Esophagus mucosa (tissue), 1 donor: ENCODE measurements at places on chromosomes 4 and X. TPM values are rescaled to one million over a fixed set of nuclear protein-coding genes. Genes with fewer than 3 reads are reported as not detected.

DNA sequence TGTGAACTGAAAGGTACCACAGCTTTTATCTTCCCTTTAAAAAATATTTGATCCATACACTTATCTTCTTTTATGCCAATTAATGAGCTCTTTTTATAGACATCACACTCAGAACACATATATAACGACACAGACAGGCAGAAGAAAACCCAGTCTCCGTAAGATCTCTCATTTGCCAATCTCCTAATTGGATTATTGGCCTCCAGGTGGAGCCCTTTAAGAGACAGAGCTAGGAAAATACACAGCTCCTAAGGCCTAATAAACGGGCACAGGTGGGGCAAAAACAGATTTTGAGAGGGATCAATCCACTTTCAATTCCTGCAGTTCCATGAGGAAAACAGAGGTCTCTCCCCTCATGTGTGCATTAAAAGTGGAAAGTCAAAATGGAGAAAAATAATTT lies 1495.4 kb downstream of the RPA4 start:
- no peak for ATAC-seq

GRCh38 chr4:33104273-33104672 lies 2384.1 kb downstream of the PCDH7 start:
- ATAC-seq = no peak

DNA sequence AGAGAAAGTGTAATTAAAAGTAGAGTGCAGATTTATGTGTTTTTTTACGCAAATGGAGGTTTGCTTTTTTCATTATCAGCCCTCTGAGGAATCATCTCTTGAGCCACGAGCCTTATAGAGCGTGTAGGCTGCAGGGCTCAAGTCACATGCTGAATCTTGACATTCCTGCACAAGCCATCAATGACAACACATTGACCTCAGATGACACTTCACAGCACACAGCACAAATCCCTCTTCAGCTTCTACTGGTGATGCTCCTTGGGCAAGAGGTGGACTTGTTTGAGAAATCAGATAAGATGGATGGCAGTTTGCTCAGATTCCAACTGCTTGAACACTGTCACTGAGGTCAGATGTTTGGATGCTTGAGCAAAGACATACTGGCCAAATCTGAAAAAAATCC lies 250.6 kb downstream of the SNCA start:
- ATAC-seq = no peak

GRCh38 chrX:125203365-125203736 lies 116.3 kb upstream of the TEX13C start:
- ATAC-seq = no peak

DNA sequence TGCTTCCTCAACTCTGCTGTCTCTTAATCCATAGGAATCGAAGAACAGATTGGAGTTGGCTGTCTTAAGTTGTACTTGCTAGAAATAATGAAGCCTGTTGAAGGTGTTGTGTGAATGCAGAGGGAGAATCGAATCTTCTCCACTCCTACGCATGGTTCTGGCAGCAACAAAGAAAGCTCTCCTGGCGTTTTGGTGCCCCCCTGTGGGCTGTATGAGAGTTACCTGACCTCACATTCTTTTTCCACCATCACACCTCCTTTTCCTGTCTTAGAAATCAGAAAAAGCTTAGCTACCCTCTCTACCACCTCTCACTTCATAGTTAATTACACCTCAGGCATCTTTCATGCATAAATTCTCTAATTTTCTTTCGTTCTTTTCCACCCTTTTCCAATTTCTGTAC lies 16.3 kb downstream of the KLF8 start:
- ATAC-seq = peak; percentile 72

DNA sequence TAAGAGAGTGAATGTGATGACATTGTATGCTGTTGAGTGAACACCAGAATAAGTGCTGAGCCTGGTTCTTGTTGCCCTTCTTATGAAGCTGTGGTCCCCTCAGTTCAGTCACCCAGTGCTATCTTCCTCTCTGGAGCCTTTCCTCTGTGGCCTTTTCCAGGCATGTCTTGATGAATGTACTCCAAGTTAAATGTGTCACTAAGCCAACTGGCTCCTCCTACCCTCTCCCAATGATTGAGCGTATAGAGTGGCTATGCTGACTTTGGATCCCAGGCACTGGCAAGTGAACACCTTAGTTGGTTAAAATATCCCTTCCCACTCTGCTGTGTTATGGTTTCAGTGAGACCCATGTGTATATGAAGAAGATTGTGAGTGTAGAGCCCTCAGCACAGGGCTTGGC lies 134.1 kb upstream of the MAMLD1 start:
- no peak for ATAC-seq

DNA sequence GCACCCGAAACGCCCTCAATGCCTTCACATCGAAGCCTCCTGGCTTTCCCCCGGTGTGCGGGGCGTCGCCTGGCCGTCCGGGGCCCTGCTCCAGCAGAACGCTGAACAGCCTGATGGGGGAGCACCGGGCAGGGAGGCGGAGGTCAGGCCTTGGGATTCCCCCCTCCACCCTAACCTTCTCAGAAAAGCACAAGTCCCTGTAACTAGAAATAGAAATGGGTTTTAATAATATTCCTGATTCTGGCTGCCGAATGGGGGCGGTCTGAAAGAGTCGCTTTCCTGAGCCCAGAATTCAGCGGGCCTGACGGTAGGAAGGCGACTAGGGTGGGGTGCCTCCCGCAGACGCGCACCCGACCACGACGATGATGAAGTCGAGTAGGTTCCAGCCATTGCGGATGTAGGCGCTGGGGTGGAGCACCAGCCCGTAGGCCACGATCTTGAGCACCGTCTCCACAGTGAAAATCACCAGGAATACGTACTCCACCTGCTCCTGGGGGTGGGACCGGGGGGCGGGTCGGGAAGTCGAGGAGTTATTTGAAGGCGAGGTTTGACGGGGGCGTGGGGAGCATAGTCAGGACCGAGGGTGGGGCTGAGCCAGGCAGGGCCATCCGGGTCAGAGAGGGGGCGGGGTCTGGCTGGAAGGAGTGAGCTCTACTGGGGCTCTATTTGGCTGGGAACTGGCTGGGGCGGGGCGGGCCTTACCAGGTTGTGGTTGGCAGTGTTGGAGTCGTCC lies 2.5 kb downstream of the CACNA1F start:
- ATAC-seq = peak; percentile 93

- no peak for ATAC-seq
Observed at GRCh38 chrX:40987413-40987812, 97.8 kb upstream of the USP9X start.

GRCh38 chr4:61853041-61853440 lies 652.9 kb downstream of the ADGRL3 start:
- ATAC-seq = no peak

DNA sequence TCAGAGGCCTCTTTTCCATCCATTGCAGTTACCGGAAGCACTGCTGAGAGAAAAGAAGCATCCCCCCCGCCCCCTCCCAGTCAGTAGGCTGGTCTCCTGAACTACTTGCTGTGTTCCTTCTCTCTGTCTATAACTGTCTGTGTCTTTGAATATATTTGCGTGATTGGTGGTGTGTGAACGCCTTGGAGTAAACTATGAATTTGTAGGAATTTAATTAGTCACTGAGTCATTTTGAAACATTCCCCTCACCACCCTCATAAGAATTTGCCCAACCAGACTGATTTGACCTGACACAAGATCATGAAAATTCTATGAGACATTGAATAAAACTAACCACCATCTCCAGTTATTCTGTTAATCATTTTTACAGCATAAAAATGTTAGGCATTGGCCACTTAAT lies 6.7 kb upstream of the NXF3 start:
- ATAC-seq = no peak

GRCh38 chr4:16443504-16444088 lies 217.3 kb upstream of the TAPT1 start:
- ATAC-seq = peak; percentile 65

GRCh38 chr4:59553721-59554091 lies 1646.4 kb upstream of the ADGRL3 start:
- ATAC-seq = peak; percentile 45

Gene OTUD6A
- not detected for total RNA-seq

Gene MAGEA12
- not detected for total RNA-seq

Gene UGT2B10
- total RNA-seq = not detected

Gene COL25A1
- 0.04 TPM for total RNA-seq

Gene TBX22
- not detected for total RNA-seq

Gene TNIP3
- total RNA-seq = 0.60 TPM

Gene USP26
- total RNA-seq = not detected

Gene SSX2B
- not detected for total RNA-seq

Gene ZFX
- total RNA-seq = 28.4 TPM

Gene CNKSR2
- total RNA-seq = not detected

Gene FREM3
- not detected for total RNA-seq

Gene MAGT1
- total RNA-seq = 39.4 TPM
